ENCODE measurements at places on chromosomes 3 and 15.

DNA sequence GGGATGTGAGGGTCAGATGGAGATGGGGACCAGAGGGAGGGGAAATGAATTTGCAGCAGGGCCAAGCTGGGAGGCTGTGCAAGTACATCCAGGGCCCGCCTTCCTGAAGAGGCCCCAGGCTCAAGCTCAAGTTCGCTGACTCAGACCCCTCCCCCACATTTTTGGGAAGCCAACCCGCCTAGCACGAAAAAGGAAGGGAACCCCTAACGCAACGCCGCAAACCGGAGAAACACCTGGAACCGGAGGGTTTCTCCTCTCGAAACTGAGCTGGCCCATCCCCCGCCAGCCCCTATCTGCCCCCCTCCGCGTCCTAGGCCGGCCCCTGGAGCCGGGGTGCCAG lies 624 bp downstream of the AP3B2 start:
- no peak for DNase-seq

DNA sequence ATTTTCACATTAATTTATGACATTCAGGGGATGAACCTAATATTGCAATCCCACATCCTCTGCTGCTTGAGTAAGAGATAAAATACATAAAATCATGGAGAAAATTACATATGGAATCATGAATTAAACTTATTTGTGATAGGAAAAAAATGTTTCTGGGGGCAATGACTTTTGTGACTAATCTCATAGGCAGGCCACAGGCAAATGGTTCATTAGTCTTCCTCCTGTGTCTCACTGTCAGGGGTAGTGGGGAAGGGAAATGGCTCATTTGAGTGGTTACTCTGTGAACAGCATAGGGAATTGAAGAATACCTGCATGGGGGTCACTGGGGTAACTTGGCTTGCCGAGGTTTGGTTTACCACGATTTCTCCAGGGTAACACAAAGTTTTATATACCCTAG lies 72.0 kb downstream of the TFG start:
- DNase-seq = no peak

DNA sequence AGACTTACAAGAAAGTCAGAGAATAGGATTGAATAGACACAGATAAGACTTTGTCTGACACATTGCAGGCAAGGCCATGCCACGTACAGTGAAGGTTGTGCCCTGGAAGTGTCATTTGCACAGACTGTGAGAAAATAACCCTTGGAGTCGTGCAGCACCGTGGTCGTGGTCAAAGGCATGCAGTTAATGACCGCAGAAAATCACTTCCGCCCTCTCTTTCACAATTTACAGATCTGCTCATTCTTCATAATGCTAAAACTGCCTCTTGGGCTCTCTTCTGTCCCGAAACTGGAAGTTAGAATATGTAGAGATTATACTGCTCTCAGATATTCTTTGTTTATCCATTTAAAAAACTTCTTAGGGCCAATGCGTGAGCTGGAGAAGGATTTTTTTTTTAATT lies 73.2 kb upstream of the CTXND1 start:
- DNase-seq = no peak

GRCh38 chr3:172126741-172127140 lies 87.4 kb downstream of the FNDC3B start:
- DNase-seq = no peak

GRCh38 chr3:38000965-38001455 lies 10.4 kb downstream of the VILL start:
- DNase-seq = no peak

DNA sequence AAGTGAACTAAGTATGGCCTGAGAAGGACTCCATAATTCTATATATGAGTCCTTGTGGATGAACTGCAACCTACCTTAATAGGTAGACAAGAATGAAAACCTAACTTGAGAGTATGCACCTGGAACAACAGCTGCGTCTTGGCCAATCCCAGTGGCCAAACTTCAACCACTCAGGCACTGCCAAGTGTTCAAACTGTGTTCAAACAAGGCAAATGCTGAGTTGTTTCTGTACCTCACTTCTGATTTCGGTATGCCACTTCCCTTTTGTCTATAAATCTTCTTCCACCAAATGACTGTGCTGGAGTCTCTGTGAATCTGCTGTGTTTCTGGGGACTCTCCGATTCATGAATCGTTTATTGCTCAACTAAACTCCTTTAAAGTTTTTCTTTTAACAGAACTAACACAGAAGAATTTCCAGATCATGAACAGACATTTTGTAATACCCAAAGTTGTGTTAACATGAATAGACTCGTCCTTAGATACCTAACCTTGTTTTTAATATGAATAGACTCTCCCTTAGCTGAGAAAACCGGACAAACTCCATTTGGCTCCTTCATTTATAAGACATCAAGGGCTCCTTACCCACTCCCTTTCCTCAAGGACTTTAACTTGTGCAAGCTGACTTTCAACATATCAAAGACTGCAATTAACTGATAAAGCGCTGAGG lies 4.1 kb downstream of the ZNF717 start:
- no peak for DNase-seq

DNA sequence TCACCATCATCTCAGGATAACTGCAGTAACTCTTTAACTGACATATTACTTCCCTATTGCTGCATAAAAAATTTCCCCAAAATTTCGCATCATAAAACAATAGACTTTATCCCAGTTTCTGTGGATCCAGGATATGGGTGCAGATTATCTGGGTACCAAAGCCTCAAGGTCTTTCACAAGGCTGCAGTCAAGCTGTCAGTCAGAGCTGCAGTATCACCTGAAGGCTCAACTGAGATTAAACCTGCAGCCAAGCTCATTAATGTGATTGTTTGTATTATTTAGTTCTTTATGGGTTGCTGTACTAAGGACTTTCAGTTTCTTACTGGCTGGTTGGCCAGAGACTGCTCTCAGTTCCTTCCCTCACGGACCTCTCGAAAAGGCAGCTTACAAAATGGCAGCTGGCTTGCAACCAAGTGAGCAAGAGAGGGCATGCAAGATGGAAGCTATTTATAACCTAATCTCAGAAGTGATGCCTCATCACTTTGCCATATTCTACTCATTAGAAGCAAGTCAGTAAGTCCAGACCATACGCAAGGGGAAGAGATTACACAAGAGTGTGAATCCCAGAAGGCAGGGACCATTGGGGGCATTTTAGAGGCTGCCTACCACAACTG lies 54.9 kb downstream of the DCUN1D1 start:
- DNase-seq = no peak

GRCh38 chr3:138374573-138375134 lies 26.3 kb downstream of the MRAS start:
- no peak for DNase-seq

DNA sequence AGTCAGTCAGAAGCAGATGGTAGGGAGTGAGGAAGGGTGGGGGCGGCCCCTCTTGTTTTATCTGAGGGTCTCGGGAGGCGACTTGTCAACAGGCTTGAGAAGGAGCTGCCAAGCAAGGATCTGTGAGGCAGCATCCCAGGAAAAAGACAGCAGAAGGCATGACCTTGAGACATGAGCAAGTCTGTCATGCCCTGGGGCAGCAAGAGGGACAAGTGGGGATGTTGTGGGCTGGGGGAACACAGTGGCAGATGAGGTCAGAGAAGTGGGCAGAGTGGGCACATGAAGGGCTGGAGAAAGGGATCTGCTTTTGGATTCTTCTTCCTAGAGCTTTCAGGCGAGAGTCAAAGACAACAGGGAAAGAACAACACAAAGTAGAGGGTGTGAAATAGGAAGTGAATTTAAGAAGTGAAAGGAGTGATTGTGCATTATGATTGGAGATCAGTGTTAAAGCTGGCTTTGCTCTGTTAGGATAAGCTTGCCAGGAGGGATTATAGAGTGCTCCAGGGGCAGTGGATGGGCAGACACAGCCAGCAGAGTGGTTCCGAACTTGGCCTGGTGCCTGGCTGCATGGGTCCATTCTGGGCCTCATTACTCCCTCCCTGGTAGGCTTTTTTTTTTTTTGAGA lies 73.3 kb downstream of the USP13 start:
- no peak for DNase-seq

GRCh38 chr15:63928185-63928842 lies 94.6 kb upstream of the HERC1 start:
- DNase-seq = no peak

GRCh38 chr3:107600780-107601179 lies 78.0 kb downstream of the BBX start:
- DNase-seq = no peak

- no peak for DNase-seq
Observed at GRCh38 chr3:105385819-105386508, 19.3 kb downstream of the ALCAM start.

GRCh38 chr15:60899322-60899966 lies 329.7 kb downstream of the RORA start:
- no peak for DNase-seq

GRCh38 chr3:163936543-163936942 lies 1141.8 kb downstream of the SI start:
- no peak for DNase-seq

- DNase-seq = no peak
Observed at GRCh38 chr3:16240229-16241023, 24.3 kb downstream of the DPH3 start.

- DNase-seq = no peak
Observed at GRCh38 chr3:179794355-179794754, 141.5 kb downstream of the USP13 start.

DNA sequence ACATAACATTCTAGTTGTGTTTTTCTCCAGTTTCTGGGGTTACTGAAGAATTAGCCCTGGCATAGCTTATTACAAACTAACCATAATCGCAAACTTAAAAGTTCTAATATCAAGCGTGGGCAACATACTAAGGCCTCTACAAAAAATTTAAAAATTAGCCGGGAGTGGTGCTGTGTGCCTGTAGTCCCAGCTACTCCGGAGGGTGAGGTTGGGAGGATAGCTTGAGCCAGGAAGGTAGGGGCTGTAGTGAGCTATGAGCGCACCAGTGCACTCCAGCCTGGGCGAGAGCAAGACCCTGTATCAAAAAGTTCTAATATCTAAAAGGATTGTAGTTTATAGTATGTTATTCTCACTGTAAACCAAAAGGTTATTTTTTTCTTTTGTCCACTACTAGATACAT lies 1.1 kb downstream of the OIP5 start:
- DNase-seq = no peak

DNA sequence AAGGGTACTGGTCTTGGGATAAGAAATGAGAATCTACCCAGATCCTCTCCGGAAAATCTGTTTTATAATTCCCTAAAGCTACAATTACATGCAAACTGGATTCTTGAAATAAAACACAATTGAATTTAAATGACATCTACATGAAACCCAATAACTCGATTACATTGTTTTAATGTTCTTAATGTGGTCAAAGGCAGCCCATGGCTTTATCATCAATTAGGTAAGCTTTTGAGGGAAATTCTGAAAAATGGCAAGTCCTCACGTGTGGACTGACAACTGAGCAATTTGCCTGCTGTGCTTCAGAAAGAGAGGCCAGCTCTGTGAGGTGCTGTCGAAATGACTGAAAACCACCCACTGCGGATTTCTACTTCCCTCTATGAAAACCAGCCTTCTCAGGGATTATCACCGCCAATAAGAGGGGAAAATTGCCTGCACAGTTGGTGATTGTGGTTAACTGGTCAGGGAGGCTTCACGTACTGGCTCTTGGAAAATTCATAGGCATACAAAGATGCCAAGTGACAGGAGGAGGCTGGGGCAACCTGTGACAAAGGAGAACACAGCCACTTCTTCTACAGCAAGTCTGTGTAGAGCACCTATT lies 200.8 kb upstream of the SLCO3A1 start:
- DNase-seq = no peak

- no peak for DNase-seq
Observed at GRCh38 chr3:4565809-4566501, 72.8 kb downstream of the ITPR1 start.

DNA sequence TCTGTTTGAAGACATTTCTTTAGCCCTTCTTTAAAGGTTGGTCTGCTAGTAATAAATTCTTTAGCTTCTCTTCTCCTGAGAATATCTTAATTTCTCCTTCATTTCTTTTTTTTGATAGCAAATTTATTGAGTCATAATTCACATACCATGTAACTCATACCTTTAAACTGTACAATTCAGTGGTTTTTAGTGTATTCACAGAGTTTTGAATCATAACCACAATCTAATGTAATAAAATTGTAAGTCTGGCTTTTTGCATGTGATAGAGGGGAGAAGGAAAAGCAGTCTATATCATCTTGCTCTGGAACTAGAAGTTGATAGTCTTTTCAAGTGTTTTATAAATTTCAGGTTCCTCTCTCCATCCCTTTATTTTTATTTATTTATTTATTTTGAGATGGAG lies 81.3 kb downstream of the APBA2 start:
- no peak for DNase-seq

DNA sequence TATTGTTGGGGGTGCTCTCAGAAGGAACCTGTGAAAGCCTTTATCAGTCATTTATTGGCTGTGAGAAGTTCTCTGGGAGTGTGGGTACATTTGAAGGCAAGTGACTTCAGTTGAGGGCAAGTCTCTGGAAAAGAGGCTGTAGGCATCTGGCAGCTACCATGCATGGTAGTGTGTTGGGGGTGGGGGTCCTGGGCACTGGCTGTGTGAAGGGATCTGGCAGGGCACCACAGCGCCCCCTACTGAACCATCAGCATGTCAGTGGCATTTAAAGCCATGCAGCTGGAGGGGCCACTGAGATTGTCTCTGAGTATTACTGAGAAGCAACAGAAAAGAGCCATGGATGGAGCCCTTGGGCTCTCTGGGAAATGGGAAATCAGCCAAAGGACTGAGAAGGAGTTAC lies 30.6 kb downstream of the CRTAP start:
- peak; percentile 17 for DNase-seq

DNA sequence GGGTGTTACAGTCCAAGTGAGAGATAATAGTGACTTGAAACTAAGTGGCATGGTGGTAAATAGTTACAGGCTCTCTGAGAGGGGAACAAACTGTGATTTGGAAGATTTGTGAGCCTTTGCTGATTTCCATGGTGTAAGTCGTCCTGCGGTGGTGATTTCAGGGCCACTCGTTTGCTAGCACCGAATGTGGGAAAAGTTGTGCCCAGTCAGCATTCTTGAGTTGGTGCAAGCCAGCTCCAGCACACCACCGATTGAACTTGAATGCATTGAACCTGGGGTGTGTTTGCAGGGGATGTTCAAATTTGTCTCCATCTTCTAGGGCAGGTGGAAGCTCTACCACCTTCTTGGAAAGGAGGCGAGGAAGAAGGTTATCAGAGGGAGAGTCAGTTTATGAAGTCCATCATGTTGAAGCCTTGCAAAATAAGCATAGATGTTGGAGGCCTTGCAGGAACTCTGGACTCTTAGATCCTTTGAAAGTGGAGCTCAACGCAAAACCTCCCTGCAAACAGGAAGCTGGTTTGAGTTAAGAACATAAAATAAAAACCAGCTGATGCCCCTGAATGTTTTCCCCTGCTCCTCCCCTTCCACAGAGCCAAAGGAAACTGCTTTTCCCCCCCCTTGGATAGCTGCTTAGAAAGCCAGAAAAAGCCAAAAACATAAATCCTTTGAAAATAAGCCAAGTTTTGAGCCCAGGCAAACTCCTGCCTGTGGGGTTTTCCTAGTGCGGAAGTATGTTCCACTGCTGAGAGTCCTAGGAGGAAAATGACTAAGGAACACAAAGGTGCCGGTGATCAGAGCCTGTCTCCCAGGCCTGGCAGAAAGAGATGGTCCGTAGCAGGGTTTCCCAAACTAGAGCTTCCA lies 21.9 kb downstream of the MAPKBP1 start:
- no peak for DNase-seq
